ENCODE measurements at places on chromosomes 3 and 15.

DNA sequence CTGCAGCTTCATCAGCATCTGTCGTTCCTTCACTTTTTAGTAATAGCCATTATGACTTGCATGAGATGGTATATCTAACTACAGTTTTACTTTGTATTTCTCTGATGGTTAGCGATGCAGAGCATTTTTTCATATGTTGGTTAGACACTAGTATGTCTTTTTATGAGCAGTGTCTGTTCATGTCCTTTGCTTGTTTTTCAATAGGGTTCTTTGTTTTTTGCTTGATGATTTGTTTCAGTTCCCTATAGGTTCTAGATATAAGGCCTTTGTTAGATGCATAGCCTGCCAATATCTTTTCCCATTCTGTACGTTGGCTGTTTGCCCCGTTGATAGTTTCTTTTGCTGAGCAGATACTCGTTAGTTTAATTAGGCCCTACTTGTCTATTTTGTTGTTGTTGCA is 487.2 kb upstream of the BCHE start:
- no peak for DNase-seq

DNA sequence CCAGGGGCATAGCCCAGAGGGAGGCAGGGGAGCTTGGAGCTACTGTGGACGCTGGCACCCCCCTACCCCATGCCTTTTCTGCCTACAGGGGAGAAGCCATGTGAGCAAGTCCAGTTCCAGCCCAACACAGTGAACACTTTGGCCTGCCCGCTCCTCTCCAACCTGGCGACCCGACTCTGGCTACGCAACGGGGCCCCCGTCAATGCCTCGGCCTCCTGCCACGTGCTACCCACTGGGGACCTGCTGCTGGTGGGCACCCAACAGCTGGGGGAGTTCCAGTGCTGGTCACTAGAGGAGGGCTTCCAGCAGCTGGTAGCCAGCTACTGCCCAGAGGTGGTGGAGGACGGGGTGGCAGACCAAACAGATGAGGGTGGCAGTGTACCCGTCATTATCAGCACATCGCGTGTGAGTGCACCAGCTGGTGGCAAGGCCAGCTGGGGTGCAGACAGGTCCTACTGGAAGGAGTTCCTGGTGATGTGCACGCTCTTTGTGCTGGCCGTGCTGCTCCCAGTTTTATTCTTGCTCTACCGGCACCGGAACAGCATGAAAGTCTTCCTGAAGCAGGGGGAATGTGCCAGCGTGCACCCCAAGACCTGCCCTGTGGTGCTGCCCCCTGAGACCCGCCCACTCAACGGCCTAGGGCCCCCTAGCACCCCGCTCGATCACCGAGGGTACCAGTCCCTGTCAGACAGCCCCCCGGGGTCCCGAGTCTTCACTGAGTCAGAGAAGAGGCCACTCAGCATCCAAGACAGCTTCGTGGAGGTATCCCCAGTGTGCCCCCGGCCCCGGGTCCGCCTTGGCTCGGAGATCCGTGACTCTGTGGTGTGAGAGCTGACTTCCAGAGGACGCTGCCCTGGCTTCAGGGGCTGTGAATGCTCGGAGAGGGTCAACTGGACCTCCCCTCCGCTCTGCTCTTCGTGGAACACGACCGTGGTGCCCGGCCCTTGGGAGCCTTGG is 5.6 kb downstream of the CIB1 start:
- no peak for DNase-seq

DNA sequence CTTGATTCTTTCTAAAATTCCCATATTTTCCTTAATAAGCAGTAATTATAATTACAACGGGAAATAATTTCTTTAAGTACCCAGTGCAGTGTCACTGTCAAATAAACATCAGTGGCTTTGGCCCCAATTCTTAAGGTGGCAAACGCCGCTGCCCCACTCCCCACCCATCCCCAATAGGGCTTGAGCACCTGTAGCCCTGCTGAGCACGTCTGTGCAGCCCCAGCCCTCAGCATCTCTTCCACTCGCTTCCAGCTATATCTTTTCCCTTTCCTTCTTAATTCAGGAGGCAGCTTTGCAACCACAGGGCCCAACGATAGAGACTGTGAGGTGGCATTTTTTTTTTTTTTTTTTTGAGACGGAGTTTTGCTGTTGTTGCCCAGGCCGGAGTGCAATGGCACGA is 9.0 kb downstream of the PPM1M start:
- no peak for DNase-seq

- no peak for DNase-seq
Observed at GRCh38 chr3:101069901-101070798, 76.9 kb upstream of the ABI3BP start.

DNA sequence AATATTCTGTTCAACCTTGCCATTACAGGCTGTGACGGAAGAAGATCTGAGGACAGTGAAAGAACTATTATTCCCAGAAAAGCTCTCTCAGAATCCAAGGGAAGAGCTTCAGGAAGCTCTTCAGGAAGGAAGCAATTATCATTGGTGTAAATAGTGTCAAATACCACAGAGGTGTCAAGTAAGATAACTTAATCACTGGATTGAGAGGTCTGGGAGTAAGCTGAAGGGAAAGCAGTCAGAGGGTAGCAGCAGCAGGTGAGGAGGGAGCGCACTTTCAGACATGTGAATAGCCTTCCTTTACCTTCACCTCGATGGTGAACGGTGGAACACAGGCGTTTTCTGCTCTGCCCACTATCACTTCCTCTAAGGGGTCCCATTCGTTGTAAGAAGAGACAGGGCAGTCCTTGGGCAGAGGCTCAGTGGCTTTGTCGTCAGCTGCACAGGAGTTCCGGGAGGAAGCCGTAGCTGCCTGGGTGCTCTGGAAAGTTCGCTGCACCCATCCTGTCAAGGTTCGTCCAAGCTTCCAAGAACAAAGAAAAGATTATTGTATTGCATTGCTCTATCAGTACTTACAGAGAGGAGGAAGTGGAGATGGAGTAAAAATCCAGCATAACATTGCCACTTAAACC is 1.9 kb downstream of the GATM start:
- DNase-seq = no peak
